ENCODE measurements at places on chromosomes 4 and X.

DNA sequence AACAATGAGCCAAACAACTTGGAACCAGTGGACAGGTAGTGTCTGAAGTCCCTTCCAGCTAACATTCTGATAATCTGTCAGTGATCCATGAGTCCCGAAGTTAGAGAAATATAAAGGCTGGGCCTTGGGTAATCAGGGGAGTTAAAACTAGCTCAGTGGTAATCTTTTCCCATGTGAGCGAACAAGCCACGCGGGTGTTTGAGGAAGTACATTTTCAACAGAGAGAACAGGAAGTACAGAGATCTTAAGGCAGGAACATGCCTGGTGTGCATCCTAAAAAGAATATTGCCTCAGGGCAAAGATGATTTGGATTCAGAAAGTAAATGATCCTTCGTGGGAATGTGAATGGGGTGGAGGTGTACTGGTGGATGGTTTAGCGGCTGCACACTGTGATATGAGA, 42.9 kb downstream of the FNIP2 start:
- DNase-seq, result no peak

- DNase-seq, result no peak
Observed at GRCh38 chr4:60216752-60217151, 983.4 kb upstream of the ADGRL3 start.

GRCh38 chr4:54098375-54098774, 1.6 kb upstream of the GSX2 start:
- DNase-seq, result peak; percentile 82

DNA sequence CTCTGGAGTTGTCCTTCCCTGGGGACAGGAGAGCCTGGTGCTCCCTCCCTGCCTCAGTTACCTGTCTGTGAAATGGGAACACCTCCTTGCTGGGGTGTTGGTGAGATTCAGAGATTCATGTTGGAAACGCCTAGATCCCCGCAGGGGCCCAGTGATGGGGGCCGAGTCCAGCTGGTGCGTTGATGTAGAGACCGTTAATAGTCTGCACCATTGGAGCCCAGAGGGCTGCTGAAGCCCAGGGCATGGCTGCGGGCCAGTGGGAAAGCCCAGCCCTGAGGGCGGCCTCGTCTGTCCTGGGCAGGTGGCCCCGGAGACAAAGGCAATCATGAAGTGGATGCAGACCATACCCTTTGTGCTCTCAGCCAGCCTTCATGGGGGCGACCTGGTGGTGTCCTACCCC, 14.4 kb downstream of the CPZ start:
- no peak for DNase-seq

DNA sequence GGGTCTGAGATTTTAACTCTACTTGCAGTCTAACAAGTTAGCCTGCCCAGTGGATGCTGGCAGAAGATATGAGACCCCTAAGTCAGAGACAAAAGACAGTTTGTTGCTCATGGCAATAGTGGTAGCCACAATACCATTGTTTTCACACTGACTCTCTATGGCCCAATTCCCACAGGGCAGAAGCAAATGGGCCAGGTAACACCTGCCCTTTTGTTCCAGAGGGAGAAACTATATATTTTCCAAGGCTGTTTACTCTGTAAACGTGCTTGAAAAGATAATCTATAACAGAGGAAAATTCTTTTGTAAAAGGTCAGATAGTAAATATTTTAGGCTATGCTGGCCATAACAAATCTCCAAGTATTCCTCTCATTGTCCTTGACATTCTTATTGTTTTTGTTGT, 57.2 kb upstream of the NPNT start:
- no peak for DNase-seq

DNA sequence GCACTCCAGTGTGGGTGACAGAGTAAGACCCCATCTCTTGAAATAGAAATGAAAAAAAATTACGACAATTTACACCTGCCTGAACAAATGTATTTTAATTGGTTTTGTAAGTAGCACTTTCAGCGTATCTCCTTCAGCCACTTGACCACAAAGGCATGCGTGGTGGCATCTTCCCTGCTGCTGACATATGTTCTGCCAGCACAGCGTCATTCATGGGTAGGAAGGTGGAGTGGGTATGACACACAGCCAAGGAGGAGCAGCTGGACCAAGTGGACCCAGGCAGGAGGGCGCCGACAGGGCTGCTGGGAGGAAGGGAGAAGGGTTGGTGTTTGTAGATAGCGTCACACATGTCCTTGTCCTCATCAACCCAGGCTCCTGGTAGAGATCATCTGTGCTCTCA, 28.6 kb upstream of the CLDN34 start:
- no peak for DNase-seq

GRCh38 chr4:145489556-145489955, 7.9 kb downstream of the SMAD1 start:
- no peak for DNase-seq

All from cerebellar cortex (tissue), 1 donor.